AG09309 (cell line): ENCODE measurements at places on chromosomes 1 and 21.

- no peak for DNase-seq
These were observed 173.6 kb downstream of the COP1 start for GRCh38 chr1:176033474-176033873.

- DNase-seq: no peak
These were observed 12.8 kb downstream of the KCNJ15 start for GRCh38 chr21:38269576-38269936.

DNA sequence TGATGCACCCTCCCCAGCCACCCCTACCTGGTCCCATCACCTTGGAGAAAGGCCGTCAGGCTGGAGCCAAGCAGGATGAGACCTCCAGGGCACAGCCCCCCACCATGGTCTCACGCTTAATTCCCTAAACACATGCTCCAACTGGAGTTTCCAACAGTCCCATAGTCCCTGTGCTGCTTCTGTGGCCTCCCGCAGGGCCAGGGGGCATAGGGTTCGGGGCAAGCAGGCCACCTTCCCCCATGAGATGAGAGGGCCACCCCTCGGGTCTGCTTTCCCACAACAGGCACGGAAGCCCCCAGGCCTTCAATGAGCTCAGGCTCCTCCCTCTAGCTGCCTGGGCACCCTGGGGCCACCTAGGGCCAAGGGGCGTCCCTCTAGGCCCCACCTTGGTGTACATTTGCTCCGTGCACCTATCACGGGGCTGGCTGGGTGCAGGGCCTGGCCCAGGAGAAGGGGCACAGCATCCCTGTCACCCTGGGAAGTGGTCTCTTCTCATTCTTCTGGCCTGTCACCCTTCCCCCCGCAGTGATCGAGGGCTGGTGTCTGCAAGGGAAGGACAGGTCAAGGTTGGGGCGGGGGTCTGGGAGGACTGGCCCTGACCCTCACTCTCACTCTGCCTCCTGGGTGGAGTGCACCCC, 42.4 kb downstream of the TRIM11 start:
- no peak for DNase-seq

- DNase-seq: no peak
These were observed 25.7 kb downstream of the MR1 start for GRCh38 chr1:181059435-181059834.

GRCh38 chr1:45206808-45207623, 611 bp upstream of the ZSWIM5 start:
- DNase-seq: no peak
